ENCODE measurements at places on chromosomes 2 and 18.

GRCh38 chr2:35417293-35417692, 938.3 kb upstream of the CRIM1 start:
- no peak for DNase-seq

DNA sequence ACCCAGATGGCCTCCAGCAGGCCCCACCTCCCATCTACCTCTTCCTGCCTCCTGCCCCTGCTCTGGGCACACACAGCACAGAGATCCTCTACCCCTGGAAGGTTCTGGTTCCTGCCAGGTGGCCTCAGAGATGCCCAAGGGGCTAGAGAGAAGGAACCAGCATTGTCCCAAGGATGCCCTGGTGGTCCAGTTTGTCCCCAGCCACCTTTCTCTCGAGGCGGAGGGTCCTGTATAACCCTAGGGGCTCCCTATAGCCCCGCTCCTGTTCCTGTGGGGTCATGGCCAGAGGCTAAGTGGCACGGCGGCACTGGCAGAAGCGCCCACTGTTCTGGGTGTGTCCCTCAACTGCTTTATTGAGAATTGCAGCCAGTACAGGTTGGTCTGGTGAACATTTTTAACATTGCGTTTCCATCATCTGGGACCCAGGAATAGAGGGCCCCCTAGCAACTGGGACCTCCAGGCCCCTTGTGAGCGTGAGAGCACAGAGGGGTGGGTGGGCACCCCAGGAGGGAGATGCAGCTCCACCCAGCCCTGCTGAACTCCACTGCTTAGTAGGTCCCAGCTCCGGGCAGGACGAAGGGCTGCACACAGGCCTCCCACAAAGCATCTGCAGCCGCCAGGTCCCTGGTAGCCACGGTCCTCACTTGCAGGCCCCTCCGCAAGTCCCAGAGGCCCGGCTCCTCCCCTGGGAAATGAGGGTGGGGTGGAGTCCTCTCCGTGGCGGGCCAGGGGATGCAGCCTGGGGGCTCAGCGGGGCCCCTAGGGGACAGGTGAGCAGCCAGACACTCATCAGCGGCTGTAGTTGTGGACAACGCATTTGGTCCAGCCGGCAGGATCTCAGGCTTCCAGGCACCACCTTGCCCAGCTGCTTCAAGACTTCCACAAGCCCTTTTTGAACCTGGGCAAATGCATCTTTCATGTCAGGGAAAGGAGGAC, 33.1 kb downstream of the GPC1 start:
- DNase-seq: no peak

- DNase-seq: no peak
Measured at GRCh38 chr2:235749121-235749770, 255.4 kb downstream of the AGAP1 start.

GRCh38 chr2:26330604-26331003, 15.3 kb upstream of the SELENOI start:
- no peak for DNase-seq

GRCh38 chr2:48107326-48107925, 201.1 kb upstream of the FBXO11 start:
- no peak for DNase-seq

- no peak for DNase-seq
Measured at GRCh38 chr18:50628533-50628905, 68.6 kb downstream of the MAPK4 start.

- DNase-seq: no peak
Measured at GRCh38 chr2:230690439-230690838, 22.2 kb upstream of the CAB39 start.

DNA sequence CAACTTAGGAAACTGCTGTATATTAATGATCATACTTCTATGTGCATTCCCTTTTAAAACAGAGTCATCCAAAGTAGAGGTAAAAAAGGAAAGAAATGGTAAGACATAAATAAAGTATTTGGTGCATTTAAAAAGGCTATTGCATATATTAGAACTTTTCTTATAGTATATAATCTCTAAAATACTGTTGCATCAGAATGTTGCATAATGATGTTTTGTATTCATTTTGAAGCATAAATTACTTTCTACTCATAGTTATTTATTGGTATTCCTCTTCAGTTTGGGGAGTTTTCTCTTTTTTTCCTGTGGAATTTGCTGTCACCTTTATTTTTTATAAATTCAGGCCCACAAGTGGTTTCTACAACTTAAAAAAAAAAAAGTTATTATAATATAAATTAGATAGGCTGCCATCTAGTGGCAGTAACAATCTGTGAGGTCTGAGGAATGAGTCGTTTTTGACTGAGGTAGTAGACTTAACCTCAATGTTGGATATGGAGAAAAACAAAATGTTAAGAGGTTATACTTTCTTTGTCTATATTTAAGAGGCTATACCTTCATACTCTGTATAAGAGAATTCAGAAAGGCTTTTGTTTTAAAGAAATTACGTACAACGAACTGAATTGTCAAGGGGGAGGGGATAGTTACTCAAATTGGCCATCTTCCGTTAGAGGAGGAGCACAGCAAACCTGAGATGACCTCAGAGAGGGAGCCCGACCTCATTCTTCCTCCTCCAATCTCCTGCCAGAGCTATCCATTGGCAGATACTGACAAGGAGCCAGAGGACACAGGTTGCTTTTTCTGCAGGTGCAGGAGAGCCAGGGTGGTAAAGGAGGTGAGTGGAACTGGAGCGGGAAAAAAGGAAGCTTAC, 23.8 kb downstream of the ANKAR start:
- DNase-seq: no peak

- DNase-seq: no peak
Measured at GRCh38 chr2:3575534-3576262, 638 bp downstream of the RPS7 start.

- DNase-seq: no peak
Measured at GRCh38 chr18:25467226-25467987, 115.4 kb upstream of the ZNF521 start.

All from GM12864 (cell line).